Small intestine (tissue), 16 donors: ENCODE measurements at places on chromosomes 3 and 15.

- DNase-seq: peak; percentile 44
These were observed 157.9 kb downstream of the CHL1 start for GRCh38 chr3:354432-354831.

DNA sequence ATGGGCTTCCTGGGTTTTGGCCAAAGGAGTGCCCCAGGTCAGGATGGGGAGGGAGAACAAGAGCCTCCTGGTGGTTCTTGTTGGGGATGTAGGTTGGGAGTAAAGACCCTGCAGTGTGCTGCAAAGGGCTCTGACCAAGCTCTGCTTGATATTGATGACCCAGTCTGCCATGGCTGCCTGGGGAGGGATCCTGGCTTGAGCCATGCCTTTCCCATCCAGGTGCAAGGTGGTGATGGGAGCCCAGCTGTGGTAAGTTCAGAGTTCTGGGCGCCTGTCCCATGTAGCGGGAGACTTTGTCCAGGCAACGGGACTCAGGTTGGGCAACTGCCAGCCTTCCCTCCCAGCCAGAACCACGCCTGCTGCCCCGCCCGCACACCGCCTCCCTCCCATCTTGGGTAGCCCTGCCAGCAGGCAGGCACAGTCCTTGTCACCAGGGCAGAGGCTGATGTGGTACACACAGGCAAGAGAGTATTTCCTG is 2.6 kb downstream of the GNAI2 start:
- DNase-seq: peak; percentile 95

DNA sequence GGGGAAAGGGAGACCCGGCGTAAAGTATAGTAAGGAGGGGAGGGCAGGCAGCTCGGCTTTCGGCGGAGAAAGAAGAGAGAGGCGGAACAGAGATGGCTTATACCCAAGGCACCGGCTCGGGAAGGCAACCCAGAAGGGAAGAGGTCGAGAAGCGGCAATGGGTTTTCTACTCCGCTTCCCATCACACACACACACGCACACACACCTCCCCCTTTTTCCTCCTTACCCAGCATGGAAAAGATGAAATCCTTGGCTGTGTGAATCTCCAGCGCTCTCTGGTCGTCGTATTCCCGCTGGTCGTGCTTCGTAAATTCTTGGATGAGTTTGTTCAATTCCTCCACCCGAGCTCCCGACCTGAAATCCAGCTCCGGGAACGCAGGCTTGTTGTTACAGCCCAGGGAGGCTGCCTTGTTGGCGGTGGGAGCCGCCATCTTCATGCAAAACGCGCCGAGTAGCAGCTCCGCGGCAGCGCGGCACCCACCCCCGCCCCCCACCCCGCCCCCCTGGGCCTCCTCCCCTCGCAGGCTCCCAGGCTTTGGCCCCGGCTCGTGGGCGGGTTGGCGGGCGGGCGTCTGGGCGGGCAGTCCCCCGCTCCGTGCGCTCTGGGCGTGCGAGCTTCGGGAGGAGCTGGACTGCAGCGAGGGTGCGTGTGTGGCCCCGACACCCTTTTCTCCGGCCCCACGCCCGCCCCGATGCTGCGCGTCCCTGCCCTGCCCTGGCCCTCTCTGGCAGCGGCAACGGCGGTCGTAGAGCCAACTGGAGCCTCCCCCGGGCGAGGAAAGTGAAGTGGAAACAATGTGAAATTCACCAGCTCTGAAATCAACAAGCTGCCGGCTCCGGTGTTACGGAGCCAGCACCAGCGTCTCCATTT is at the start of gene MB21D2:
Gene MB21D2 (minus strand): TSS at position 453 of the 871 bp plus-strand sequence. CDS start 16 bp downstream, at position 437.
- peak; percentile 78 for DNase-seq

GRCh38 chr15:60039316-60039715 is 35.2 kb downstream of the FOXB1 start:
- DNase-seq: no peak

DNA sequence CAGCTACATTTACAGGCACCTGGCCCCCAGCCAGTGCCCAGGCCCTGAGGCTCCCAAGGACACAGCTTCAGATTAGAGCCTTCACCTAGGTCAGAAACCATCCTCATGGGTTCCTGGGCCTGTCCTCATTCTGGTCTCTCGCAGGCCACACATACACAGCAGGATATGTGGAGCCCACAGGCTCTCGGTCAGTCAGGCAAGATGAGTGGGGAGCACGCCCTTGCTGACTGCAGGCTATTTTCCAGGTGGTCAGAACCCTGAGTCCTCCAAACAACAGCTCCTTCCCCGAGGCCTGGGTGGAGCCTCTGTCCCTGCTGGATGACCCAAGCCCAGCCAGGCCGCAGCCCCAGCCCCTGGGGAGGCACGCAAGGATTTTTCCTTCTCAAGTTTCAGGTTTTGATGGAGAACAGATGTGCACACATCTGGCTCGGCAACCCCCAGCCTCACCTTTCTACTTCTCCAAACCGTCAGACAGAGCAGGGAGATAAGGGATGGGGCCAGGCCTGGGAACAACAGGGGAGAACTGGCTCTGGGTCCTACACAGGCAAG is 1.6 kb downstream of the STRA6 start:
- no peak for DNase-seq

- DNase-seq: peak; percentile 36
These were observed 24.6 kb upstream of the DMXL2 start for GRCh38 chr15:51647128-51647562.

DNA sequence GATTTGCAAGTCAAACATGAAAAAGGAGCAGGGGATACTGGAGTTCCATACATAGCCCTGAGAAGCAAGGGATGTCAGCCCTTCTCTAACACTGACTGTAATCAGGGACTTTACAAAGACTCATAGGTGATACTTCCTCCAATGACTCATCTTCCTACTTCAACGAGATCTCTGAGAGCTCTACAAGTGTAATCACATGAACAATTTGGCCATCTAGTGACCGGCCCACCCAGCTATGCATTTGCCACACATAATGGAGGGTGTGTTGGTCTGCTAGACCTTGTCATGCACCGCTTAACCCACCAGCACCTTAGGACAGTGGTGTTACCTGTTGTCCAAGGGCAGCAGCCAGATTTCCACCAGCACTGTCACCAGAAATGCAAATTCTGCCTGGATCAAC is 75.3 kb downstream of the NCEH1 start:
- DNase-seq: no peak

DNA sequence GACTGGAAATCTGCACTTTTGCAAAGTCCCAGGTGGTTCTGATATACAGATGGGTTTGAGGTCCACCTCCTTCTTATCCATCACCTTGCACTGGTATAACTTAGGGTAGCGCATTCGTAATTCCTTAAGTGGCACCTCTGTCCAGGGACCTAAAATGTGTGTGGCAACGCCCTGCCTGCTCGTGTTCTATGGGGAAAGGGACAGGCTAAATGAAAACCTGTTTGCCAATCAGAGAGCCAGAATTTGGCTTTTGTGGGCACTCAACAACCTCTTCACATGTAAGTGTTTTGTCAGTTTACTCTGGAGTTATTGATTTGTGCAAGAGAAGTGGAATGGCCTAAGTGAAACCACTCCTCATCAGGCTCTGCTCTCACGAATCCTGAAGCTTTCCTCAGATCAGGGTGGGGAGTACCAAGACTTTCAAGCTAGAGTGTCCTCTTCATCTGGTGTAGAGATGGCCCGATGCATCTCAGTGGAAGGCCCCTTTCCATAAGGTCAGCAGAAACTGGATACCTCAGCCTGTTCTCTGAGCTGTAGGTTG is 138.3 kb downstream of the ALDH1A2 start:
- no peak for DNase-seq

GRCh38 chr15:92733934-92734521 is 78.5 kb upstream of the FAM174B start:
- DNase-seq: peak; percentile 69

DNA sequence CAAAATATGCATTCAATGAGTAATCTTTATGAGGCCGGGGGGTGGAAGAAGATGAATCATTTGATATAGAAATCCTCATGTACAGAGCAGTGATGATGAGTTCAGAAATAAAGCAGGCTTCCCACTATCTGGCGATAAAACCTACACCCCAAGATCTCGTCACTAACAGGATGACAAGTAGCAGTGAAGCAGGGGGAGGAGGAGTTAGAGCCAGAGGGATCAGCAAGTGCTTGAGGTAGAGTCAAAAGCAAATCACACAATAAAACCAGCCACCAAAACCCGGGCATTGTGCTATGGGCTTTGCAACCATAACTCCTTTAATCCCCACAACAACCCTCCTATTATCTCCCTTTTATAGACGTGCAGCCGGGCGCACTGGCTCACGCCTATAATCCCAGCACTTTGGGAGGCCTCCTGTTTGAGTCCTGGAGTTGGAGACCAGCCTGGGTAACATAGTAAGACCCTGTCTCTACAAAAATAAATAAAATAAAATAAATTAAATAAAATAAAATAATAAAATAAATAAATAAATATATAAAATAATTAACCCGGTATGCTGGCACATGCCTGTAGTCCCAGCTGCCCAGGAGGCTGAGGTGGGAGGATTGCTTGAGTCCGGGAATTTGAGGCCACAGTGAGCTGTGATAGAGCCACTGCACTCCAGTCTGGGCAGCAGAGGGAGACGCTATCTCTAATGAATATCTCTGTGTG is 53.0 kb downstream of the STARD5 start:
- no peak for DNase-seq

- DNase-seq: no peak
These were observed 82.7 kb upstream of the NR2F2 start for GRCh38 chr15:96247621-96248305.

GRCh38 chr3:188825901-188826300 is 345.9 kb upstream of the TPRG1 start:
- DNase-seq: no peak

- no peak for DNase-seq
These were observed 178.2 kb upstream of the FEZF2 start for GRCh38 chr3:62551556-62551955.

- peak; percentile 40 for DNase-seq
These were observed 1.5 kb upstream of the PLXNB1 start for GRCh38 chr3:48431224-48432029.

- DNase-seq: no peak
These were observed 715.2 kb downstream of the GRM7 start for GRCh38 chr3:7576071-7576470.

DNA sequence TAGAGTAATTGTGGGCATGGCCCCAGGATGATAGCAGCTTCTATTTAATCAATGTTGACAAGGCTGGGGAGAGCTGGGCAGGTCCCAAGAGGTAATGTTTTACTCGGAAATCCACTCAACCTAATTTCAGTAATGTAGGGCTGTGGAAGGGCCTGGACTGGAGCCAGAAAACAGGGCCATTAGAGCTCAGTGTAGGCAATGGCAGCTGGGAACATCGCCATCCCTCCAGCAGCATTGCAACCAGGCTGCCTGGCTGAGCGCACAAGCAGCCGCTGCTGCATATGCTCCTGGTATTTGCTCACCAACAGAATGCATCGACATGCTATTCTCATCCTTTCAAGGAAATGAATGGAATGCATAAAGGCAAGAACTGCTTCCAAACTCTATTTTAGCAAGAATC is 90.0 kb downstream of the GAP43 start:
- no peak for DNase-seq

DNA sequence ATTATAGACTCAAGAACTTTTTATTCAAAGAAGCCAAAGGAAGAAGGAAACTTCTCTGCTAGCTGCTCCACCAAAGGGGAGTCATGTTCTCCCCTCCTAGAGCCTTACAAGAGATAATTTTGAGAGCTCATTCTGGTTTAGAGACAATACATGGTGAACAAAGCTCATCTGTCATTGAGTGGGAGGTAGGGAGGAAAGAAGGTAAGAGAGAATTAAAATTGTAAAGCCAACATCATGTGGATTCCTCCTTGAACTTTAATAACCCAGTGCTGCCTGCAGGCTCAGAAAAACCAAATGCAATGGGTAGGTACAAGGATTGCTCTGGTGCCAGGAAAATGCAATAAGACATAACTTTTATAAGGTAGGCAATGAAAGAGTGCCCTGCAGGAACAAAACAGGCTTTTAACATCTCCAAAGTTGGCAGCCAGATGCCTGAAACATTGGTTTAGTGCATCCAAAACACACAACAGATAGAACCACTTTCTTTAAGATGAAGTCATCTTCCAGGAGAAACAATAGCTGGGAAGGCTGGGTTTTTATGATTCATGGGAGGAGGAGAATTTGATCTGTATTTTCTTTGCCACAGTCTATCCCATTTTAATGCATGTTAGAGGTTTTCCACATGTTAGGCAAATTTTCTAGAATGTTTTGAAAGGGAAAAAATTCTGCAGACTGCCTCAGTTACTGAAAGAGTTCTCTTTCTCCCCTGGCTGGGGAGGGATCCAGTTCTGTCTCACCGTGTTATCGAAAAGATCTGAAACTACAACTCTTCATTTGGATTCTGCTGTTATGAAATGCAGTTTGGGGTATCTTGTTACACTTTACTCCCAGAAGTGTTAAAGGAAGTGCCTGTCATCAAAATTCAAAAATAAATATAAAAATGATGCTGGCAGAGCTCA is 11.3 kb upstream of the ARHGEF3 start:
- DNase-seq: no peak

DNA sequence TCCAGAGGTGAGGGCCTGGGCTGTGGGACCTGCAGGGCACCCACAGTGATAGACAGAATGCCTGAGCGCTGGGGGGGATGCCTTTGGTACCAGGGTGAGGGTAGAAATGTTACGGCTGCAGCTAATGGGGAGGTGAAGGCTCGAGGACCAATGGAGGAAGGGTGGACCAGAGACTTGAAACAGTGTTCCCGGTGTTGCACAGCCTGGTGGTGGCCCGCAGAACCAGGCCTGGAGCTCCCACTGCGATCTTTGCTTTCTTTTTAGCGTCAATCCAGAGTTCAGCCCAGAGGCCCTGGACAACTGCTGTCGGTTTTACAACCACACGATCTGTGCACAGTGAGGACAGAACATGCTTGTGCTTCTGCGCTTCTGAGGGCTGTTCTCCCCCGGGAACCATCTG is 36.8 kb upstream of the PDE8A start:
- DNase-seq: no peak

DNA sequence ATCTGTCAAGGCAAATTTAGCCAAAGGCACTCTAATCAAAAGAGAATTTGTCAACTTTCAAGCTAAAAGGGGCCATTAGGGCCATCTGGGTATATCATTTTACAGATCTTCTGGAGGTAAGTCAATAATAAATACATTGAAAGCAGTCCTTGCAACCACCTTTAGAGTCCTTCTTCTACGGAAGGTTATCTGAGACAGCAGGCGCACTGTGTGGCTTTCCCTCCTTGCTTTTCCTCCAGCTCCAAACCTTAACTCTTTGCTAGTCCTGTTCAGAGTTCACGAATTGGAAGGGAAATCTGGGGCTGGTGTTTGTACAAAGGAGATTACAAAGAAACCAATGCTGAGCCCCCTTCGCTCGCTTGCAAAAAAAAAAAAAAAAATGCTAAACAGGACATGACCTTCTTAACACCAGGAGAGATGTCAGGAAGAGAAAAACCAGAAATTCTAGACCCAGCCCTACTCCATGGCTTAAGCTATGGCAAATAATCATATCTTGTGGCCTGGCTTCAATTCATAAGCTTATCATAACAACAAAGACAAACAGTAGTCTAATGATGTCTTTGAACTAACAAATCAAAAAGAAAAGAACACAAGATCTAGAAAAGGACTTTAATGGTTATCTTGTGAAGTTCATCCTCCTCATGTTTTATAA is 215.7 kb downstream of the STT3B start:
- DNase-seq: no peak

GRCh38 chr3:11603628-11604027 is 40.1 kb downstream of the VGLL4 start:
- no peak for DNase-seq

- DNase-seq: no peak
These were observed 9.7 kb upstream of the EIF1B start for GRCh38 chr3:40299721-40300335.

GRCh38 chr3:14783480-14784086 is 35.2 kb upstream of the FGD5 start:
- no peak for DNase-seq
